ENCODE measurements at places on chromosomes 6 and 20.

DNA sequence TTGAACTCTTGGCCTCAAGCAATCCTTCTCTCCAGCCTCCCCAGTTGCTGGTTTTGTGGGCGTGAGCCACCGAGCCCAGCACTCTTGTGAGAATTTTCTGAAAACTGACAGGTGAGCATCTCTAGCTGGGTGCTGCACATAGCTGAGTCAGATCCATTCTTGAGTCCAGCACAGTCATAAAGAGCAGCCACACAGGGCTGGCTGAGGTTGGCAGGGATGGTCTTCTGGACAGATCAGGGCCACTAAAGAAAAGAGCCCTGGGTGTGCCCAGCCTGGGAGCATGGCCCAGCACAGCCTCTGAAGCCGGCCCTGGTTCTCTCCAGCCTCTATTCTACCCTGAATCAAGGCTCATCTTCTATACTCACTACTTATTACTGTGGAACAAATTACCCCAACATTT, 11.5 kb downstream of the DLGAP4 start:
- DNase-seq, result no peak

DNA sequence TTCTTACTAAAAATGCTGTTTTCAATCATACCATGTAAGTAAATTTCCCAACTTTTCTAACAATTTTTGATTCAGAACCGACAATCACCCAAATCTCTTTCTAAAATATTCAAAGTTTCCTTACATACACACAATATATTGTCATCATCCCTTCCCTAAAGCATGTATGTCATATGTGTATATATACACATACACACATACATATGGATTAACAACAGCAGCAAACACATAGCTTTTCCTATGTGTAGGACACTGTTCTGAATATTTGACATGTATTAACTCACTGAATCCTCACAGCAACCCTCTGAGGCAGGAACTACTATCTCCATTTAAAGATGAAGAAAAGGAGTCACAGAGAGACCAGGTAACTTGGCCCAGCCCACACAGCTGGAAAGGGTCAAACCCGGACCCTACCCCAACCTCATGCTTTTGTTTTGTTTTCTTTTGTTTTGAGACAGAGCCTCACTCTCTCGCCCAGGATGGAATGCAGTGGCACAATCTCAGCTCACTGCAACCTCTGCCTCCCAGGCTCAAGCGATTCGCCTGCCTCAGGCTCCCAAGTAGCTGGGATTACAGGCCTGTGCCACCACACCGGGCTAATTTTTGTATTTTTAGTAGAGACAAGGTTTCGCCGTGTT, 7.2 kb downstream of the FYN start:
- DNase-seq, result no peak

- DNase-seq, result no peak
These were observed 227.9 kb downstream of the PREX1 start for GRCh38 chr20:48599748-48600469.

- no peak for DNase-seq
These were observed 2.9 kb upstream of the GZF1 start for GRCh38 chr20:23358923-23359593.

- no peak for DNase-seq
These were observed 146.2 kb downstream of the KHDC1L start for GRCh38 chr6:73078908-73079610.

DNA sequence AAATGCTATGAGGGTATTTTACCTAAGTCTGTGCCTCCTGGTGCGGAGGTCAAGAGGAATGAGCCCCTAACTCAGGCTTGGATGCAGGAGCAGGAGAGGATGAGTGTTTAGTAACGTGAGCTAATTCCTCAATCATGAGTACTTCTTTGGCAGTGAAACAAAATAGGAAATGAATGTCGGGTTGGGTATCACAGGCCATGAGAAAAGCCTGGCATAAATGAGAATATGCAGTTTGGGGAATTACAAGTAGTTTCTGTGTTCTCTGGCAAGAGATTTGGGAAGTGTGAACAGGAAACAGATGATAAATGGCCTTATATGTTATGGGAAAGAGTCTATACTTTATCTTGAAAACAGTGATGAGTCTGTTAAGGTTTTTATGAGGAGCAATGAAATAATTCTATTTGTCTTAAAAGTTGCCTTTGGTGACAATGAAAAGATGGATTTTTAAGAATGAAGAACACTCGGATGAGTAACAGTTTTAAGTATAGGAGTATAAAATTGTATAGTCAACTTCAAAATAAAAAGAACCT, 59.0 kb upstream of the RNF146 start:
- DNase-seq, result peak; percentile 21

DNA sequence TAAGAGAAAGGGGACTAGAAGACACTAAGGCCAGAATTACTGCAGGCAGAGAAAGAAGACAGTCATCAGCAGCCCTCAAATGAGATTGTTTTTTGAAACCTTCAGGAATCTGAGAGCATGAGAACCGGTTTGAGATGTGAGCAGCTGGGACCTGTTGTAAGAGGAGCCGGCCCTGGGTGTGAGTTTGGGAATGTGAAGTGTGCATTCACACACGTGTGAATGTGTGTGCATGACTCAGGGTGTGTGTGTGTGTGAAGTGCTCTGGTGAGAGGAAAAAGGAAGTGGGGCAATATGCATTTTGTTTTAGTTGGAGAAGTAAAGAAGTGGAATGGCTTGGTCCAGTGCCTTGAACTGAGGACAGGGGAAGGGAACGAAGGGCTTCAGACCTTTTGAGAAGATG, 4.3 kb downstream of the SCUBE3 start:
- DNase-seq, result peak; percentile 23

DNA sequence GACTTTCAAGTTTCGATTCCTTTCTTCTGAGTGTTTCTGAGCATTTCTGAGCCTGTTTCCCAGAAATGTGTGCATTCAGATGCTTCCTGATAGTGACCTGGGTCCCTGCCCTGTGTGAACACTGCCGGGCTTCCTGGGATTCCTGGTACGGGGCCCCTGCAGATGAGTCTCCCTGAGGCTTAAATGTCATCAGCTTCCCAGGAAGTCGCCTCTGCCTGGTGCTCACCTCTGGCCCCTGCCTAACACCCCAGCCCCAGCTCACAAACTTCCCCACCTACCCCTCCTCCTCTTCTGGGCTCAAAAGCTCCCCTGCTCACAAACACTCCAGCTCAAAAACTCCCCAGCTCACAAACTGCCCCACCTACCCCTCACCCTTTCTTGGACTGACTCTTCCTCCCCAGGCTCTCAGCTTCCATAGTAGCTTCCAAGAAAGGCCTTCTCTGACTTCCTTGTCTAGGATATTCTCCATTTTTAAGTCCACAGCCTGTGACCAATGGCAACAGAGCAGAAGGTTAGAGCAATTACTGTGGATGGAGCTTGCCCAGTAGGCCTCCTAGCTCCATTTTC, 42.0 kb downstream of the TGM2 start:
- DNase-seq, result no peak

DNA sequence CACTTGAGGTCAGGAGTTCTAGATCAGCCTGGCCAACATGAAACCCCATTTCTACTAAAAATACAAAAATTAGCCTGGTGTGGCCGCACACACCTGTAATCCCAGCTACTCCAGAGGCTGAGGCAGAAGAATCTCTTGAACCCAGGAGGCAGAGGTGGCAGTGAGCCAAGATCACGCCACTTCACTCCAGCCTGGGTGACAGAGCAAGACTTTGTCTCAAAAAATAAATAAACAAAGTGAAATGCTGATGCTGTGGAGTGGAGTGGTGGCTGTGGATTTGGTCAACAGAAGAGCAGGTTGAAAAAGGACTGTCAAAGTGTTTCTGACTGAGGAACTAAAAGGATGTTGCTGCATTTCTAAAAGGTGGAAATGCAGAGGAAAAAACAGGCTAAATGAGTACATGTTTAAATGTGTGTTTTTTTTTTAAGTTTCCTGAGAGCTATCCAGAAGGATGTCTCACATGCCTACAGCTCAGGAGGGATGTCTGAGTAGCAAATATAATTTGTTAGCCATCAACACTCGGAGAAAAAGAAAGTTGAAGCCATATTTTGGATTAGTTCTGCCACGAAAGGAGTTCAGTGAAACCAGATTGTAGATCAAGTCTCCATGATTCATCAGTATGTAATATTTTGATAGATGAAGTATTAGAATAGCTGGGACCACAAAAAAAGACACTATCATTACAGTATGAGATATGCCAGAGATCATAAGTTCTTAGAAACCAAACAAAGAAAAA, 621.1 kb upstream of the ADGRB3 start:
- peak; percentile 19 for DNase-seq

- peak; percentile 56 for DNase-seq
These were observed 31.6 kb upstream of the PRL start for GRCh38 chr6:22328474-22328873.

GRCh38 chr6:39350723-39351505, 28.4 kb upstream of the KCNK16 start:
- no peak for DNase-seq

DNA sequence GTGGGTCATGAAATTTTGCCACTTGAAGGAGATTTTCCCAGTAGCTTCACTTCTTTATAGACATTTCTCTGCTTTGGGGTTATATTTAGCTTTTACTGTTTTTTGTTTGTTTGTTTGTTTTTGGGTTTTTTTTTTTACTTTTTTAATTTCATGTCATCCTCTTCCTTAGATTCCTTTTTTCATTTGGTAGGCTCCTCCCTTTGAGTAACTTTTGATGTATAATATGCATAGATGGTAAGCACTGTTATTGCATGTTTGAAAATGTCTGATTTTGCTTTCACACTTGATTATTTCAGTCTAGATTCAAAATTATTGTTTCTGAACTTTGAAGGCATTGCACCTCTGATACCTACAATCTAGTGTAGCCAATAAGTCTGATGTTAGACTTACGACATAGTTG, 37.6 kb downstream of the PLEKHG1 start:
- DNase-seq, result no peak

DNA sequence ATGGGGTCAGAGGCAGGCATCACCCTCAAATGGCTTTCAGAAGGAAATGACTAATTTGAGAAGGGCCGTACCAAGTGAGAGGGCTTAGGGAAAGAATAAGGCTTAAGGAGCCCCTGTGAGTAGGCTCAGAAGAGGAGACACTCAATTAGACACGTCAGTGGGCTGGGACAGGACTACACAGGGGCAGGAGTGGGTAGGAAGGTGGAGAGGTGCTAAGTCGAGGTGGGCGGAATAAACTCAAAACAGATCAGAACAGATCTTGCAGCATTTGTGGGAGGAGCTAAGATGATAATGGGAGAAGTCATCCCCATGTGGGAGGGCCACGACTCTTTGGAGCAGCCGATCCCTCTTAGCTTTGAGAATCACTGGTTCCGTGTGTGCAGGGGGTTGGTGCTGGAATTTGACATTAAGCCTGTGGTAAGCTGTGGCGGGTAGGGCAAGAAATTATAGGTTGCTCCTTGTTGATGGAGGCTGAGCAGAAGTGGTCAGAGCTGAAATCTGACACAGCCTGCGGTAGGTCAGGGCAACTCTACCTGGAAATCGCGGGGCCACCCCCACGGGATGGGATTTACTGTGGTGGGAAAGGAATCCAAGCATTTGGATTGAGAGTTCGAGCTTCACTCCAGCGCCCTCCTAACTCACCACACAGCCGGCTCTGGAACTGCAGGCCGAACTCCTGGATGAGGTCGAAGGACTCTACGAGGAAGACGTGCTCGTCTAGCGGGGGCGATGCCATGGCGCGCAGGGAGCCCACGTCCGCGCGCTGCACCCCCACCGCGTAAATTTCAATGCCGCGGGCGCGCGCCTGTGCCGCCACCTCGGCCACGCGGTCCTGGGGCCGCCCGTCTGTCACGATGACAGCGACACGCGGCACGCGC, 2.8 kb upstream of the RBPJL start:
- no peak for DNase-seq

DNA sequence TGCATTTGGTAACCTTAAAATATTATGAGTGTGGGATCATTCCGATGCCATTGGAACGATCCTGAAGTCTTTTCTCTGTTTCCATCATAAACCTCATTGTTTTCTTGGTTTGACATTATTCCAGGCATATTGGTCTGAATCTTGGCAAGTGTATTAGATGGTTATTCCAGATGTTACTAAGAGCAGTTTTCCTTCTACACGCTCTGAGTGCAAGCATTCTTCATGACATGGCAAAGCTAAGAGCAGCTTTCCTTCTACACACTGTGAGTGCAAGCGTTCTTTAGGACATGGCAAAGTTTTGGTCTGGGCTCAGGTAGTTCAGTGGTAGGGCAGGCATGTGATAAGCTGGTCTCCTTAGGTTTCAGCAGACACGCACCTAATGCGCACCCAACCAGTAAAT, 53.0 kb downstream of the SMOC2 start:
- no peak for DNase-seq

DNA sequence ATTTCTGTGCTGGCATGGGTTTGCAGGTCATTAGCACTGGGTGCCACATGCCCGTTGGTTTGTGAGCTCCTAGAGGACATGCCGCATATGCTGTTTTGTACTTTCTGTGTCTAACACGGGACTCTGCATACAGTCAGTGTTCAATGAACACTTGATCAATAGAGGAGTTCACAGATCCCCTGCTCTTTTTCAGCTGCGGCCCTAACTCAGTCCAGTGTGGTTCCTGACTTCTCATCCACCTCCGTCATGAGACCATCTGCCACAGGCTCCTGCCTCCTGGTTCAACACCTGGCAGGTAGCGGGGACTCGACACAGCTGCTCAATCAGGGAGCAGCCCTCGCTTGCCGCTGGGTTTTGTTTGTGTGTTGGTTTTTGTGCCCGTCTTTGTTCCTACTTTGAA, 13.8 kb upstream of the BMP7 start:
- DNase-seq, result no peak

- DNase-seq, result no peak
These were observed 259.0 kb downstream of the HIVEP2 start for GRCh38 chr6:142685852-142686506.

GRCh38 chr6:142885182-142885867, 59.7 kb downstream of the HIVEP2 start:
- peak; percentile 90 for DNase-seq

DNA sequence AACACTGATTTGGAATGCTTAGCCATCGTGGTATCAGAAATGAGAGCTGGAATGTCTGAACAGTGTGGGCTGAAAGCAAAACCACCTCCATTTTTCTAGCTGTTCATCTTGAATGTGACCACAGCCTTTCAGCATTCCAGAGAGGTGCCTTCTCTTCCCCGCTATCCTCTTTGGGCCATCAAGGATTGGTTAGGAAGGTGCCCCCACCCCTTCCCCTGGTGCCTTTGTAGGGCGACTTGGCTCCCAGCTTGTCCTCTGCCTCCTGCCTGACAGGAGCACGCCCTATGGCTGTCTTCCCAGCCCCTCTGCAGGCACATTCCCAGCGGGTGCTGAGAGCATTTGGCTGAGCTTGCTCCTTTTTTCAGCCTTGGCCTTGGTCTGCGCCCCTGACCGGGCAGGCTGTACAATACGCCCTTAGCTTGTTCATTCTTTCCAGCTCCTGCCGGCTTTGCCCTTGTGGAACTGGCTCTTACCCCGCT, 97.5 kb downstream of the ARMC2 start:
- DNase-seq, result no peak

DNA sequence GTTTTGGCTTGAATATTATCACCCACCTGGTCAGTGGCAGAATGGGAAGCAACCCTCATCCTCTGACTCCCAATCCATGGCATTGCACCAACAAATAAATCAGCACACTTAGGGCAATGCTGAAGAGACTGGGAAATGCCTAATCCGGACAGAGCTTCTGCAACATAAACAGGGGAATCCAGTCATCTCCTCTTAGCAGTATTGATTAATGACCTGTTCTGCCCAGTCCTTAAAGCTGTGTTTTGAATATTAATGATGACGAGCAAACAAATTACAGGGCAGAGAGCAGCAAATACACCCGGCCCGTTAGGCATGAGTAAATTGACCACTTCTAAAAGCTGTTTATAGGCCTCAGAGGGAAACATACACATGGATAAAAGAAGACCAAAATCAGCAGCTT, 77.0 kb upstream of the B3GAT2 start:
- no peak for DNase-seq

GRCh38 chr6:159061805-159062563, 17.2 kb upstream of the TAGAP start:
- no peak for DNase-seq

Data from fibroblast of skin of left biceps (primary cell).